Left ventricle myocardium superior (tissue), 1 donor: ENCODE measurements at places on chromosomes 2 and 18. TPM values are rescaled to one million over a fixed set of nuclear protein-coding genes. Genes with fewer than 3 reads are reported as not detected.

- no peak for DNase-seq
These were observed 68.9 kb upstream of the ZSWIM2 start for GRCh38 chr2:186917866-186918265.

DNA sequence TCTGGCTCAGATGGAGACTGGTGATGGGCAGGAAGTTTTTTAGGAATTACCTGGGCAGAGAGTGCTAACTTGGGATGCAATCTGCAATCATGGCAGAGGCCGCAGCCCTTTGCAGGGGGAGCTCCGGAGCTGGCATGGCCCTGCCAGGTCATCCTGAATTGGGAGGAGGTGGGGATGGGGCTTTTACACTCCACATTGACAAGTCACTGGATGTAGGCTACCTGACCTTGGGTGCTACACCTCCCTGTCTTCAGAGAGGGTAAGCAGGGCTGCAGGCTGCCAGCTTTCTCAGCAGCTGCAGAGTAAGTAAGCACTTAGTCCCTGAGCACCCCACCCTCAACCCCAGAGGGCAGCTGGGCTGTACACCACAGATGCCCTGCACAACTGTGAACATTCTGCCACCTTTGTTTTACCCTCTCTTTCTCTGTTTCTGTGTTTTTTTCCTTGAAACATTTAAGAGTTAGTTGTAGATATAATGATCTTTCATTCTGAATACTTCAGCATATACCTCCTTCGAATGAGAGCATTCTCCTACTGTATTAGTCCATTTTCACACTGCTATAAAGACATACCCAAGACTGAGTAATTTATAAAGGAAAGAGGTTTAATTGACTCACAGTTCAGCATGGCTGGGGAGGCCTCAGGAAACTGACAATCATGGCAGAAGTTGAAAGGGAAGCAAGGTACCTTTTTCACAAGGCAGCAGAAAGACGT lies 6.8 kb upstream of the HS1BP3 start:
- no peak for DNase-seq

GRCh38 chr2:148944536-148944935 lies 69.5 kb downstream of the KIF5C start:
- no peak for DNase-seq

GRCh38 chr18:24942144-24942543 lies 409.8 kb downstream of the ZNF521 start:
- DNase-seq = peak; percentile 40

GRCh38 chr2:239266434-239266766 lies 134.4 kb downstream of the HDAC4 start:
- no peak for DNase-seq

- no peak for DNase-seq
These were observed 154.7 kb downstream of the MAP2 start for GRCh38 chr2:209578394-209579001.

DNA sequence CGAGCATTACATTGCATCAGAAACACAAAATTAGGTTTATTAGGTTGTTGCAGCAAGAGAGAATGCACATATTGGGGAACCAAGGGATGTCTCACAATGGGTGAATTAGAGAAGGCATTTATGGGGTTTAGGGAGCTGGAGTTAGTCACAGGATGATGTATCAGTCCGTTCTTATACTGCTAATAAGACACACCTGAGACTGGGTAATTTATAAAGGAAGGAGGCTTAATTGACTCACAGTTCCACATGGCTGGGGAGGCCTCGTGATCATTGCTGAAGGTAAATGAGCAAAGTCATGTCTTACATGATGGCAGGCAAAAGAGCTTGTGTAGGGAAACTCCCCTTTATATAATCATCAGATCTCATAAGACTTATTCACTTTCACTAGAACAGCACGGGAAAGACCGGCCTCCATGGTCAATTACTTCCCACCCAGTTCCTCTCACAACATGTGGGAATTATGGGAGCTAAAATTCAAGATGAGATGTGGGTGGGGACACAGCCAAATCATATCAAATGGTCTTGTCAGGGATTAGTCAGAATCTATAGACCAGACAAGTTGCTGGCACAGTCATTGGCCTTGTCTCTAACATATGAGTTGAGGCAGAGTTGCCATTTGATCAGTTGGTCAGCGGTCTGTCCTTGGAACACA lies 61.9 kb upstream of the RBMS1 start:
- no peak for DNase-seq

GRCh38 chr18:6745504-6746031 lies 16.1 kb downstream of the ARHGAP28 start:
- DNase-seq = no peak

GRCh38 chr2:24365051-24365450 lies 4.7 kb upstream of the ITSN2 start:
- peak; percentile 87 for DNase-seq

- no peak for DNase-seq
These were observed 202.3 kb downstream of the SPP2 start for GRCh38 chr2:234252772-234253171.

DNA sequence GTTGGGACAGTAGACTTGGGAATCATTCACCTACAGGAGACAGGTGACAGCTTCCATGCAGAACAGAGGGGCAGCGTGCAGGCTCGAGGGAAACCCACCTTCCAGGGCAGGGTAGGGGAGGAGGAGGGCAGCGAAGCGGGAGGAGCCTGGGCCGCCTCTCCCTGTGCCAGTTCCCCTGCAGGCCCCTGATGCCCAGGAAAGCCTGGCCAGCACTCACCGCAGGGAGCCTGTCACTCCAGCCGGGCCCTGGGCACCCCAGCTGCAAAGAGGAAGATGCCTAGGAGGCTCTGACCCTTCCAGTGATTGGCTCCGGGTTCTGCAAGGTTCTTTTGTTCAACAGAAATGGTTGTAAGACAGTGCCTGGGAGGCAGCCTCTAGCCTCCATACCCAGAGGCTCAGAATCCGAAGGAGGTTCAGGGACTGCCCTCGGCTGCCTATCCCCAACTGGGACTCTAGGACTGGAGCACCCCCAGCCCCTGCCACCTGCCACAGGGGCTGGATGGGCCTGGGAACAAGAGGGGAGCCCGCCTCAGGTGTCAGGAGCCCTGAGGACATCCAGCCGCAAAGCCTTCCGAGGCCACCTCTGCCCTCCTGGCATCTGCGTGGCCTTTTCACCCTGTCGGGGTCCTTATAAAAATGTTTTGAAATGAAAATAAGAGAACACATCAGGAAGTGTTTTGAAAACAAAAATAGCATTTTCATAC lies 103.2 kb downstream of the PTGR3 start:
- no peak for DNase-seq

DNA sequence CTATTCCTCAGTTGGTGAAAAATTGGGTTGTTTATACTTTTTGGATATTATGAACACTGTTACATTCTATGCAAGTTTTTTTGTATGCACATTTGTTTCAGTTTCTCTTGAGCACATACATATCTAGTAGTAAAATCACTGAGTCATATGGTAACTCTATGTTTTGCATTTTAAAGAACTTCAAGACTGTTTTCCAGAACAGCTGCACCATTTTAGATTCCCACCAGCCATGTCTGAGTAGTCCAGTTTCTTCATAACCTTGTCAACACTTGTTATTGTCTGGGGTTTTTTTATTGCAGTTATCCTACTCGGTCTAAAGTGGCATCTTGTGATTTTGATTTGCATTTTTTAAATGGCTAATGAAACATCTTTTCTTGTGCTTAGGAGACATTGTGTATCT lies 100.3 kb upstream of the OTOS start:
- no peak for DNase-seq

DNA sequence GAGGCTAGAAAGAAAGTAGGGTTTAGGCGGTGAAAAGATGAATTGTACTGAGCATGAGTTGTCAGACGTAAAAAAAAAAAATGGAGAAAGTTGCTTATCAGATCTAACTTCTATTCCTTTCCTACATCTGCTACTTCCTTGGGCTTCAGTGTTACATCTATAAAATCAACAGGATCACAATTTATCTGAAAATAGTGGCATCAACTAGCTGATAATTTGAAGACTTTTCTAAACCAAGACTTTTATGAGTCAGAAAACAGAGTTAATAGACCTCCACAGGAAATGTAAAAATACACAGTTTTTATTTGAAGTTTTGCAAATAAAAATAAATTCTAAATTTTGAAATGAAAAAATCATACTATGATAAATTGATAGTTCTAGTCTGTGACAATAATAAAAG lies 399.8 kb downstream of the GRB14 start:
- no peak for DNase-seq

DNA sequence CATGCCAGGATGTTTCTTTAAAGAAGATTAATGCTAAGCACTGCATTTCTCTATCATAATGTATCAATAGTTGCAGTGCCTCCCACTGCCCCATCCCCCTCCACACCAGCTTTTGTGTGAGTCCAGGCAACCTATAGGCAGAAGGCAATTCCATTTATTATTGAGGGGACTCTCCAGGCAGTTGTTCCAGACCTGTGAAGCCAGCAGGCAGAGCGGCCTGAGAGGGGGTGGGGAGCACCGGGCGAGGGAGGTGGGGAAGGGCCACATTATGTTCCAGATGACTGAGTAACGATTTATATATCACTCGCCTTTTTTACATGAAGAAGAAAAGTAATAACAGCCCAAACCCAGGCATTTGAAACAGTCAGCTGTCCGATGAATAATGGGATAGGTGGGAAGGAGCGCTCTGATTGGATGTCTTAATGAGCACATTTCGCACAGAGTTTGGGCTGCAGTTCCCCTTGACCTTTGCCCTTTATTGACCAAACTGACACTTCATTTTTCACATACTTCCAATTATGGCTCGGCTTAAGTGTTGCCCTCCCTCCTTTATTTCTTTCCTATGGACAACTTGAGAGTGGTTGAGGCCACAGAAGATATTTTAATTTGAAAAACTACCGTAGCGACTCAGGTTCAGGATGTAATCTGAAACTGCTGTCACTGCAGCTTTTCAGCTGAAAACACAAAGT lies 34.4 kb downstream of the MEIS1 start:
- DNase-seq = no peak

- no peak for DNase-seq
These were observed 73.9 kb downstream of the MTCL1 start for GRCh38 chr18:8779251-8779650.

DNA sequence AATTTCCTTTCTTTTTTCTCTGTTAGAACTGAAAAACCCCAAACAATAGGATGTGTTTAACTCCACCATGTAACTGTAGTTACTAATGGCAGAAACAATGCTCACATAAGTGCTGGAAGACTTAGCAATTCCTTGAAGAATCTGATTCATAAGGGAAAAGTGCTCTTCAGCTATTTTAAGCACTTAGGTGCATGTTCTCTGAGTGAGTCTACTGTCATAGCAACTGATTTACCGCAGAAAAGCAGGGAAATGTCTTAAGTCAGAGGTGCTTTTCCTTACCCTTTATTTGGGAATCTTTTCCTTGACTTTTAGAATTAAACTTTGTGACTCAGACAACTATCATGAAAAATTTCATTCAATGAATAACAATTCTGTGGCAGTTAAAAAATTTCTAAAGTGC lies 65.4 kb upstream of the NABP1 start:
- DNase-seq = no peak

GRCh38 chr2:237964194-237964577 lies 2.6 kb upstream of the UBE2F start:
- DNase-seq = no peak

DNA sequence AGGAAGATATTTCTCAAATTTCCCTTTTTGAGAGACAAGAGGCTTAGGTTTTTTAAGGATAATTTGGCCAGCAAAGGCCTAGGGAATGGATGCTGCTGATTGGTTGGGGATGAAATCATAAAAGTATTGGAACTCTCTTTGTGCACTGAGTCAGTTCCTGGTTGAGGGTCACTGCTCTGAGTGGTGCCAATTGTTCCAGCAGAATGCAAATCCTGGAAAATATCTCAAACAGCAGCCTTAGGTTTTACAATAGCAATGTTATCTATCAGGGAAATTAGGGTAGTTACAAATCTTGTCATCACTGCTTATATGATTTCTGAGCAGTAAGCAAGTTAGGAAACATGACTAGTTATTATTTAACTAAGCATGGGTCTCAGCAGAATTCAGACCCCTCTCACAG lies 96.2 kb downstream of the RAD51AP2 start:
- DNase-seq = no peak

DNA sequence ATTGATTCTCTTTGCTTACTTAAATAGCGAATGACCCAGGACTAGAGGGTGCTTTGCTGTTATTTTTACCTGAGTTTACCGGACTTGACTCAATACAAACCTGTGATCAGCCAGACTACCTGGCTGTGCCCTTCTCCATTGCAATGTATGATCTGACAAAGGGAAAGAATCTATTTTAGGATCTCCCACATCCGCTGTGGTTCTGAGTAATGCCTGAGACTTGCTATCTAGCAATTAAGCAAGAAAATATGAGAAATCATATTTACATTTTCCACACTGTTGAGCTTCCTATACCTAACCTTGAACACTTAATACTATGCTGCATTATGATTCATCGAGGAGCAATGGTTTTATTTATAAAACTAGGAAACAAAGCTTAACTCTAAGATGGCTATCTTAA lies 215.2 kb downstream of the RAD51AP2 start:
- DNase-seq = no peak

- DNase-seq = no peak
These were observed 52.1 kb upstream of the EPB41L5 start for GRCh38 chr2:119960821-119961220.

GRCh38 chr2:86050301-86050700 lies 55.4 kb downstream of the POLR1A start:
- DNase-seq = no peak

- peak; percentile 49 for DNase-seq
These were observed 22.2 kb downstream of the ZSCAN30 start for GRCh38 chr18:35267809-35268208.

DNA sequence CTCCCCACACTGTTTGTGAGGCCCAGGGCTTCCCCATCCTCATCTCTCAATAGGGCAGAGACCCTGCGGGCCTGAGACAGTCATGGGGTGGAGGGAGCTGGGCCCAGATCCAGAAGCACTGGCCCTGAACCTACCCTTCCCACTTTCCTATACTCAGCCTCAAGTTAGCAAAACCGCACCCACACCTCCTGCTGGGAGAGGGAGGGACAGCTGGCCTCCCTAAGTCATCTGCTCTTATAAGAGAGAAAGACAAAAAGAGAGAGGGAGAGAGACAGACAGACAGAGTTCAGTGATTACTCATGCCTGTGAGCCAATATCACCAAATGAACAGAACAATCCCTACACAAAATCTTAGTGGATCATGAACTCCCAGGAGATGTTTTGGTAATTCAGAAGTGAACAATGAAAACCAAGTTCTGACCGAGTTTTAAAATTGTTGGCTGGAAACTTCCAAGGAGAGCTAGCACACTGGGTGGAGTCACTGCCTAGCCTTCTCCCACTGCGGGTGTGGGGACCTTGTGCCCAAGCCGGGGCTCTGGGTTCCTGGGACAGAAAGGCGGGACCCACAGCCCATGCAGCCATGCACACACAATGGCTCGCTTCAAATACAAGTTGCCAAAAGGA lies 130.5 kb downstream of the PXDN start:
- DNase-seq = peak; percentile 63

Gene NFATC1
- total RNA-seq = 18.7 TPM

Gene FAP
- total RNA-seq = 1.3 TPM

Gene OBSL1
- 190 TPM for total RNA-seq

Gene CAPN14
- total RNA-seq = 0.42 TPM

Gene TMEM247
- total RNA-seq = not detected

Gene PRSS56
- total RNA-seq = 0.15 TPM

Gene MAB21L4
- not detected for total RNA-seq

Gene SGPP2
- total RNA-seq = 30.6 TPM

Gene FNDC4
- total RNA-seq = 1.8 TPM

Gene SERPINB13
- total RNA-seq = not detected

Gene RPE
- 16.6 TPM for total RNA-seq

Gene CENPO
- 2.2 TPM for total RNA-seq

Gene C2orf81
- total RNA-seq = 0.79 TPM

Gene GULP1
- total RNA-seq = 4.6 TPM

Gene XPO1
- total RNA-seq = 66.0 TPM

Gene PSMA8
- total RNA-seq = 0.20 TPM

Gene ZEB2
- 83.2 TPM for total RNA-seq

Gene TUBA4B
- not detected for total RNA-seq

Gene NTSR2
- total RNA-seq = not detected

Gene RNF152
- 10.8 TPM for total RNA-seq

Gene DNAJC5G
- total RNA-seq = 2.1 TPM
